ENCODE measurements at places on chromosomes 1 and 21.

DNA sequence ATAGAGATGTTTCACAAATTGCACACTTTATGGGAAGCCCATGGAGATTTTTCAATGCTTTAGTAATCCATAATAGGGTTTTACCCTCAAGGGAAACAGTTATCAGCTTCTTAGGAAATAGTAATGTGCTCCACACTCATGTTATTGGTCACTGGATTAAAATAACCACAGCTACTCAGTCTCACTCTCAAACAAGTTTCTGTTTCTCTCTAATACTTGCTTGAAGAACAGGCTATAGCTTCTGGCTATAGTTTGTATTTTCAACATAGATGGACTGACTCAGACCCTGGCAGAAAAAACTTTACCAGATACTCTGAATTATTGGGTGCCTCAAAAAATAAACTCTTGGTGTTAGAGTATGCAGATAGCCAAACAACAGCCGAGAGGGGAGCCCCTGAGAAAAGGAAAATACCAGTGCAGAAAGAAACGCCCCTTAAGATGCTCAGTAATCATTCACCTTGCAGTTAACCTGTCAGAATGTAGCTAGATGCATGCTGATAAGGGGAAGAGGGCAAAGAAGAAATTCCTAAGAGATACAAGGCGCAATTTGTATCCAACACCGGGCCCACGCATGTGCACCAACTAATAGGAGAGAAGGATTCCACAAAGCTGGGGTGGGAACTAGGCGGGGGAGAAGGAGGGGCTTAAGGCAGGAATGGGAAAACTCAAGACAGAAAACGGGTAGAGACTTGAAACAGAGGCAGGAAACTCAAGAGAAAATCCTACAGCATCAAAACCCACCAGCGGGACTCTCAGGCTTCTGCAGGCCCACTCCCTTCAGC is 30.4 kb upstream of the PDE4B start:
- no peak for DNase-seq

- no peak for DNase-seq
Observed at GRCh38 chr1:168433238-168433637, 110.6 kb downstream of the XCL2 start.

DNA sequence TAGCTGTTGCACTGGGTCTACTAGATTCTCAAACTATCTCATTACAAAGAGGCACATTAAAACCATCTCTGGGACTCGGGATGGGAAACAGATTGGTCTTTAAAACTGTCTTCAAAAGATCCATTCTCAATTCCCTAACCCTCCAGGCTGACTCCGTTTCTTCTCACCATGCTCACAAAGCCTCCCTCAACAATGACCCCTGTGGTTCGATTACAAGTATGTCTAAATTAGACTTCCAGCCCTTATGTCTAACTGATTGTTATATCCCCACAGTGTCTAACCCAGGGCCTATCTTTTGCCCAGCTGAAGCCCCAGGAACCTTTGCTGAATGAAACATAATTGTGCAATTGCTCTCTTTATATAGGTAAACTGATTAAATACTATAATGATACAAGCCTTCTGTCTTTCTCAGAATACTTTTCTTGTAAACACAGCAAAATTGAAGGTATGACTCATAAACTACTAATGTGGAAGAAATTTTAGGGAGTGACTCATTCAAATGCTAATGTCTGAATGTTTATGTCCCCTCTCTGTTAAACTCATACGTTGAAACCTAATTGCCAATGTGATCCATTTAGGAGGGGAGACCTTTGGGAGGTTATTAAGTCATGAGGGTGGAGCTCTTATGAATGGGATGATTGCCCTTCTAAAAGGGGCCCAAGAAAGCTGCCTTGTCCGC is 65.6 kb upstream of the DAB1 start:
- no peak for DNase-seq

- no peak for DNase-seq
Observed at GRCh38 chr1:225509770-225510169, 81.9 kb upstream of the LBR start.

DNA sequence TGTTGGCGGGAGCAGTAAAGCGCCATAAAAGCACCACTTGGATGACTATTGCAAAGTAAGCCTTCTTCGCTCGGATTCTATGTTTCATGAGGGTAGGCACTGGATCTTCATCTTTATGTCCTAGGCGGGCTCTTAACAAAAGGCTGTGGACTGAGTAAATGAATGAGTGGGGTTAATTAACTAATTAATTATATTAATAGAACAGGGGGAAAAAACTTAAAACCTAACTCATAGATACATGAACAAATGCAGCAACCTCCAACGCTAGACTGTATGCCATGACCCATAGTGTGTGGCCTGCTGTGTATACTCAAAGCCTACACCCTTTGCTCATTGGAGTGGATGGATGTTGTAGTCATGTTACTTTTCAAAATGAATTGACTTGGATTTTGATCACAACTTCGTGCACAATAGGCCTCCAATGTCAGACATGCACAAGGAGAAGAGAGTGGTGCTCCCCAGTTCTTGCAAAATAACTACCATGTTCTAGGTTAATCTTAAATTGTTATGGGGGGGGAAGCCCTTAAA is 417 bp upstream of the GFI1 start:
- no peak for DNase-seq

- DNase-seq, result no peak
Observed at GRCh38 chr1:76562292-76562691, 305.0 kb upstream of the ST6GALNAC5 start.

DNA sequence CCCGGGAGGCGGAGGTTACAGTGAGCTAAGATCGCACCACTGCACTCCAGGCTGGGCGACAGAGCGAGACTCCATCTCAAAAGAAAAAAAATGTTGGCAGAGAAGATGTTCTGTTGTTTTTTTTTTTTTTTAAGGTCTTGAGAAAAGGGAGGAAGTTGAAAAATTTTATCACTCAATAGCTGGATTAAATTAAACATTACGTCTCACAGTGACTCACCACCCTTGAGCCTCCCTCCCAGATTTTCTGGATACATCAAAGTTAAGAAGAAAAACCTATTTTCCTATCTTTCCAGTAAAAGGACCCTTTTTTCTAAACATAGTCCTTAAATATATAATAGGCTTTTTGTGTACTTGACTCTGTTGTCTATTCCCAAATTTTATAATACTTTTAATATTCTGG is 35.5 kb downstream of the IFNAR1 start:
- no peak for DNase-seq

DNA sequence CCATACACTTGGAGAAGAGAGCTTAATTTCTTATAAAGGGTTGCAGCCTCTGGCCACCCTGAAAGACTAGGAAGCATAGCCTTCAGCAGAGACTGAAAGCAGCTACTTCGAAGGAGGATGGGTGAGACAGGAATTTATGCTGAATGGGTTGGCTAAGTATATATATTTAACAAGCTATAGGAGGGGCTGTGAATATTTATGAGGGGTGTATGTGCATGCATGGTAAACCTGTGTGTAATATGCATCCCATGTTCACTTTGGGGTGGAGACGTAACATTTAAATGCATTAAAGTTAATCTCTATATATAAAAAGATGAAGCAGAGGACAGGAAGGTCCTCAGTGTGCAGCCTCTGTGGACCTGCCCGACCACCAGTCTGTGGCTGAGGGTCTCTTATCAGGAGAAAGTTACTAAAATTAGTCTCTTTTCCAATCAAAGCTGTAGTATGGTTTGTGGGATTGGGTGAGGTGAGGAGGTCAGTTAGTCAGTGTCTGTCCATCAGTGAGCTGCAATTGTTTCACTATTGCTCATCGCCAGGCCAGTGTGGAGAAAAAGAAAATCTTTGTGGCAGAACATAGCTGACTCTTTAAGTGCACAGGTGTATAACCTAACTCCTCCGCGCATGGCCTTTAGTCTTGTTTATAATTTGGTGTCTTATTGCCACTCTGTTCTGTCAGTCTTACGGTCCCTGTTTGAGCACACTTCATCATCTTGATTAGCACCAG is 35.4 kb upstream of the DSCAM start:
- no peak for DNase-seq

DNA sequence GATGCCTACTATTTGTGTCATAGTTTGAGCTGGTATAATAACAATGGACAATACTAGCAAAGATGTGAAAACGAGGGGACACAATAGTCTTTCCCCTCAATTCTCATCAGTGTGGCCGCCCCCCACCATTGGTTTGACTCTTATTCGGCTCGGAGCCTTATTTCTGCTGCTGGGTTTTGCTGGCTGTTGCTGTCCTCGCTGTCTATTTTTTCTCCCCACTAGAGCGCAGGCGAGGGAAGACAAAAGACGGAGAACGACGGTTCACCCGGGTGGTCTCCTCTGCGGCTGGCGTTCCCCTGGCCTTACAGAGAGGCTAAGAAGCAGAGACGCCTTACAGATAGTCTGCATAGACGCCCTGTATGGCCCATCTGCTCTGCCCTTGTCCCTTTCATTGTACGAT is 19.4 kb downstream of the CLIC6 start:
- no peak for DNase-seq

DNA sequence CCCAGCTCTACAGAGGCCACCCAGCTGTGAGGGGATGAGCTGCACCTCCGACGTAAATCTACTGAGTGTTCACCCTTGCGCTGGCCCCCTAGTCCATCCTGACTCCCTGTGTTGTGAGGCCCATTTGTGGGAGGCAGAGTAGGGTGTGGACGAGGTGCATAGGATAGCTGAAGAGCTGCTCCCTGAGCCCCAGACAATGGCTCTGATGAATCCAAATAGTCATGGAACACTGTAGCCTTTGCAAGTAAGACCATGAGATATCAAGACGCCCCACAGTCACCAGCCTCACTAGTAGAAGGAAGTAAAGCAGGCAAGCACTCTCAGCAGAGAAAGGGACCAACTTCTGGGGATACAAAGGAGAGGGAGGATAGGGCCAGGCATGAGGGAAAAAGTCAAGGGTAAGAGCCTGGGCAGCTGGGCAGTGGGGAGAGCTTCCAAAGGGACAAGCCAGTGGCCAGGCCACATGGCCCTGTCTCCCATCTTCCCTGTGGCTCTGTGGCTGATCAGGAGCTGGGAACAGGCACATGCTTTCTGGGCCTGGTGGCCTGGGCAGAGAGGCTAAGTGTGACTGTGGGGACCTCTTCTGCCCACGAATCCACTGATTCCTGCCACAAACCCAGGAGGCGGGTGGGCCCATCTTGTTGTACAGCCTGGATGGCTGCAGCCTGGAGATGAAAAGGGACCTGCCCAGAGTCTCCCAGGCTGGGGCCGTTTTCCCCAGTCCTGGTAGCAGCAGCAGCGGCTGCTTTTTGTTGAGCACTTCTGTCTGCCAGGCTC is 55.5 kb upstream of the EPS8L3 start:
- DNase-seq, result no peak

DNA sequence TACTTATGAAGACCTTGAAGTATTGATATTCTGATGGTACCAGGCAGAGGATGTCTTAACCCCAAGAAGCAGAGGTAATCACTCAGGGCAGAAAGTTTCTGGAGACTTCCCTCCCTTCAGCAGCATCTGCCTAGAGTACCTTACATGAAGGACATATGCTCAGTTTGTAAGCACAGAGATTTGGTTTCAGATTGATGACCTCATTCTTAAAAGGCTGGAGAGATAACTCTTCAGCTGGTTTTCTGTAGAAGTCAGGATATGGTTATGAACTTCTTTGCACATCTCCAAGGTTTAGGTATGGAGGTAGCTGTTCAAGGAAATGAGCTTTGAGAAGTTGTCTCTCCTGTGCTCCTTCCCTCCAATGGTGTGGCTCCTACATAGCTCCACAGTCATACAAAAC is 148.7 kb downstream of the HHIPL2 start:
- no peak for DNase-seq

DNA sequence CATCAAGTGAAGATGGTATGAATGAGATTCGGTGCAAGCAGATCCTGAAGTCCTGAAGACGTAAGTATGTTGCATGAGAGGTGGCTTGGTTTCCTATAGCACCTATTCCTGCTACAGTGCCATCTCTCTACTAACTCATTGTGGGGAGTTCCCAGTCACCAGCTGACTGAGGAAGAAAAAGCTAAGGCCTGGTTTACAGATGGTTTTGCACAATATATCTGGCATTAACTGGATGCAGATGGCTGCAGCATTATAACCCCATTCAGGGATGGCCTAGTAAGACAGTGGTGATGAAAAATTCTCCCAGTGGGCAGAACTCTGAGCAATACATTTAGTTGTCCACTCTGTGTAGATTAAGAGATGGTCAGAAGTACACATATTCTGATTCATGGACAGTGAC is 36.7 kb downstream of the RTCA start:
- DNase-seq, result no peak

GRCh38 chr1:15095496-15095875 is 58.1 kb upstream of the TMEM51 start:
- DNase-seq, result no peak

GRCh38 chr21:45004481-45005247 is 64.8 kb downstream of the SLX9 start:
- DNase-seq, result no peak

DNA sequence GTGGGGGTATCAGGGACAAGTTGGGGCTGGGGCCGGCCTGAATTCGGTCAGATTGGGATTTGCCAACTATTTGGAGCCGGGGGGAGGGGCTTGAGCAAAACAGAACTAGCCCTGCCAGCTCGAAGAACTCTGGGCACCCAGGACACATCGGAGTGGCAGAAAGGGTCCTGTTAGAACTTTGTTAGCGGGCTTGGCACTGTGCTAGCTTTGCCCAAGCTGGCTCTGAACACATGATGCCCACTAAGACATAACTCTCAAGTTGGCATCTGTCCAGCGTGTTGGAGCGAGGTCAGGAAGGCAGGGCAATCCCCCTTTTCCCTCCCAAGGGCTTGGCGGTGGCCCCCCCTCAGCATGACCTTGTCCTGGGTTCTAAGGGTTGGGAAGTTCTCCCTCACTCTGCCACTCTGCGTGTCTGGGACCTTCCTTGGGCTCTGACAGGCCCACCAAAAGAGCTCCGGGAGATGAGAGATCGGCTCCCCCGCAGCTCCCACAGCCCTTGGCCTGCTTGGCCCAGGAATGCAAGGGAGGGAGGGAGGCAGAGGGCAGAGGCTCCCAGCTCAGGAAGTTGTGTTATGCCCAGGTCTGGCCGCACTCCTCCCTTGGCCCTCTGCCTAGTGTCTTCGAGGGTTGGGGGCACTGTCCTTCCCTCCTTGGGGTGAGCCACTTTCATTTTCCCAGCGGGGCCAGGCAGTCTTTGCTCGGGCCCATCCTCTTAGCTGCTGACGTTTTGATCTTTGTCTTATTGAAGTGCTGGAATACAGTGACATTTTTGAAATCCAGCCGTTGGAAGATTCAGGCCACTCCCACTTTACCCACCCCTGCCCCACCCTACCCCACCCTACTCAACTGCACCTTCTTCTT is 1.2 kb downstream of the LMNA start:
- DNase-seq, result peak; percentile 48

DNA sequence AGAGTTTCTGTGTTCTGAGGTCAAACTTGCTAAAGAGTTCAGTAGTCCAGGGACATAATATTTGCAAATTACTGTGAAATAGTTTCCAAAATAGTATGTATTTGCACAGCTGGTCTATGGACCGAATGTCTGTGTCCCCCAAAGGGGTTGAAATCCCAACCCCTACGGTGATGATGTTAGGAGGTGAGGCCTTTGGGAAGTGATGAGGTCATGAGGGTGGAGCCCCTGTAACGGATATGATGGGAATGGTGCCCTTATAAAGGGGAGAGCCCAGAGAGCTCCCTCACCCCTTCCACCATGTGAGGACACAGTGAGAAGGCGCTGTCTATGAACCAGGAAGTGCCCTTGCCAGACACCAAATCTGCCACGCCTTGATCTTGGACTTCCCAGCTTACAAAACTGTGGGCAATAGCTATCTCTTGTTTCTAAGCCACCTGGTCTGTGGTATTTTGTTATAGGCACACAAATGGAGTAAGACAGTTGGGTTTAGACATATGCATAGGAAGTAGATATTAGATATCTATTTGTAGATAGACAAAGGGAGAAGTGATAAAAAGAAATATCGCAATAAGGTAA is 21.7 kb downstream of the RNF187 start:
- DNase-seq, result no peak

GRCh38 chr1:56331892-56332567 is 247.3 kb downstream of the PLPP3 start:
- peak; percentile 44 for DNase-seq
